Cerebellum (tissue), 4 donors: ENCODE measurements at places on chromosomes 3 and 15. TPM values are rescaled to one million over a fixed set of nuclear protein-coding genes. Genes with fewer than 3 reads are reported as not detected.

Gene PPARG
- 2.7 TPM for total RNA-seq

DNA sequence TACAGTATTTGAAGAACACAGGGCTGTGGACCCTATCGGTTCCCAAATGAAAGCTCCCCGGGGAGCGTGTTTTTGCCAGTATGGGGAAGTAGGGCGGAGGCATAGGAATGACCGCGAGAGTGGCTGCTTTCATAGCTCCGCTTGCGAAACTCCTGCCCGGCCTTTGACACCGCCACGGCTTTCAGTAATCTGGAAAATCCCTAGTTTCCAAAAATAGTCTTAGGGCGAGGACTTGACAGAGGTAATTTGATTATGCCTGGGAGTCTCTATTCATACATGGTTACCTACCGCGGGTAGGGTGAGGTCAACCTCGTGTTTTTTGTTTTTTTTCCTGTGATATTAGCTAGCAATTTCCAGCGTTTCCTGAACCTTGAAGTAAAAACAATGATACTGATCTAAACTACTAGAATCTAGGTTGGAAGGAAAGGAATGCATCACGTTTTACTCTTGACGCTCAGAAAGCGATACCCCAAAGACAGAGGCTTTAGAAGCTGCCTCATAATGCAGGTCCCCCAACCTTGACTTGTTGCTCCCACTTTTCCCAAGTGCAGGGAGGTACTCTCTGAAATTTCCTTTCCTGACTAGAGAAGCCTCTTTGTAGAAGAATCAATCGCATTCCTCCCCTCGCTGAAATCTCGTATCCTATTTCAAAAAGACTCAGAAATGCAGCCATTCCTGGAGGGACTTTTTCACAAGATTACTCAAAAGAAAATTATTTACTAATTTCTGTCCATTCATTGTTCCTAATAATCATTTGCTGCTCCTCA is 894 bp upstream of the CCNL1 start:
- no peak for DNase-seq

DNA sequence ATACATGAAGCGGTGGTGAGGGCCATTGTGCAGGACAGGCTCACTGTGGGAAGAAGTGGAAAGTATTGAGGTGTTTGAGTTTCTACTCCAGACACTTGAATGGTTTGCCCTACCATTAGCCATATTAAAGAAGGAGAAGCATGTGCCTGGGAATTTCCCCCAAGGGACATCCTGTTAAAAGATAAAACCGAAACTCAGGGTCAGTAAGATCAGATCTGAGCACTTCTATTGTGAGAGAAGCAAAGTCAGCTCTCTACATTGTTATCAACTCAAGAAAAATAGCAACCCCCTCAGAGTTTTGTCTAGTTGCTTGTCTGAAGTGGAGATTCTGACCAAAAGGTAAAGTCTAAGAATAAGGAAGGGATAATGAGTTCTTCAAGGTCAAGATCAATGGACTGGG is 269.8 kb downstream of the CHST2 start:
- no peak for DNase-seq

GRCh38 chr3:72818092-72818773 is 30.0 kb downstream of the SHQ1 start:
- DNase-seq, result peak; percentile 7
